ENCODE measurements at places on chromosomes 3 and 15.

- DNase-seq = no peak
These were observed 106.7 kb upstream of the SNRPN start for GRCh38 chr15:24848050-24848449.

DNA sequence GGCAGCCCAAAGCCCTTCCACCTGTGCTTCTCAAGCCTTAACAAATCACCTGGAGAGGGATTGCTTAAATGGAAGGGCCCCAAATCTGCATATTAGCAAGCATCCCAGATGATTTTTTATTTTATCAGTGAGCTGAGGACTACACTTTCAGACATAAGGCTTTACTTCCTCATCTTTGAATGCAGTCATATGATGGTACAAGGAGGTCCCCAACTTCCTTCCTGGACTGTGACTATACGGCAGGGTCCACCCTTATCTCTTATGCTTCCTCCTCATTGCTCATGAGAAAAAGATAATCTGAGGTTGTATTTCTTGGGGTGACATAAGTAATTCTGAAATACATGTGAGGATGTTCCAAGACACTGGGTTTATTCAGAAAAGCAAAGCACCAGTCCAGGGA lies 13.7 kb upstream of the HEG1 start:
- no peak for DNase-seq

DNA sequence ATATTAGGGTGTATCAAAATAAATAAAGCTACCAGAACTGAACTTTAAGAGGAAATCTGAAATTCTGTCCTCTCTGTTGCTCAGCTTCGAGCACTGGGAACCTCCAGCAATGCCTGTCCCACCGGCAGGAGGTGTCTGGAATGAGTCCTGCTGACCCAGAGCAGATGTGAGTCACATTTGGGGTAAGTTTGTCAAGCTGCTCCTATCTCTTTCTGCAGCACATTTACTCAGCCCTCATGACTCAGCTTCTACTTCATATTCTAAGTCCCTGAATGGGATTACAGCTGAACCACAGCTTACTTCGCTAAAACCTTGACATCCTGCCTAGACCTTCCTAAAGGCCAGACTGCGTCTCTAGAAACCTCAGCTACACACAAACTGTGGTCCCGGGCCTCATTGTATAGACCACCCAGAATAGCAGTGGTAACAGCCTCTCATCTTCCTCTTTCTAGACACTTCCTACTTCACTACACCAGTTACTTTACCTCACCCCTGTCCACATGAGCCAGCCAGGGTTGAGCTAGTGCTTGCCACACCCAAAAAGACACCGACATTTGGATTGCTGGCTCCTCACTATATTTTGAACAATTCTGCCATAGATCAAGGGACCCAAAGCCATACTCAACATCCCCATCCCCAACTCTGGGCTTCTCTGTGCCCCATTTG lies 109.6 kb upstream of the TMCO5A start:
- DNase-seq = no peak

DNA sequence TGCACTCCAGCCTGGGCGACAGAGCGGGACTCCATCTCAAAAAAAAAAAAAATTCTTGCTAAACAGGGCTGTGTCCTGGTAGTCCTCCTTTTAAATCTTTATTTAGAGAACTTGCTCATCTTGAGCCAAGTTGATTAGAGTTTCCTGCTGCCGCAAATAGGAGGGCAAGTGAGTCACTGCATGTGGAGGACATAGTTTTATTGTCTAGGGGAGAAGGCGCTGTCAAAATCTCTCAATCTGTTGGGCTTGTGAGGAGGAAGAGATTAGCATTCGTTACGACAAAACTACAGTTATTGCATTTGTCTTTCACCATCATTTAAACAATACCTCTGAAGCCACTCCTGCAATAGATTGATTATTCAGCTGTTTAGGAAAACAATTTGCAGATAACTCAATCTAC lies 11.5 kb downstream of the MUC4 start:
- DNase-seq = no peak

DNA sequence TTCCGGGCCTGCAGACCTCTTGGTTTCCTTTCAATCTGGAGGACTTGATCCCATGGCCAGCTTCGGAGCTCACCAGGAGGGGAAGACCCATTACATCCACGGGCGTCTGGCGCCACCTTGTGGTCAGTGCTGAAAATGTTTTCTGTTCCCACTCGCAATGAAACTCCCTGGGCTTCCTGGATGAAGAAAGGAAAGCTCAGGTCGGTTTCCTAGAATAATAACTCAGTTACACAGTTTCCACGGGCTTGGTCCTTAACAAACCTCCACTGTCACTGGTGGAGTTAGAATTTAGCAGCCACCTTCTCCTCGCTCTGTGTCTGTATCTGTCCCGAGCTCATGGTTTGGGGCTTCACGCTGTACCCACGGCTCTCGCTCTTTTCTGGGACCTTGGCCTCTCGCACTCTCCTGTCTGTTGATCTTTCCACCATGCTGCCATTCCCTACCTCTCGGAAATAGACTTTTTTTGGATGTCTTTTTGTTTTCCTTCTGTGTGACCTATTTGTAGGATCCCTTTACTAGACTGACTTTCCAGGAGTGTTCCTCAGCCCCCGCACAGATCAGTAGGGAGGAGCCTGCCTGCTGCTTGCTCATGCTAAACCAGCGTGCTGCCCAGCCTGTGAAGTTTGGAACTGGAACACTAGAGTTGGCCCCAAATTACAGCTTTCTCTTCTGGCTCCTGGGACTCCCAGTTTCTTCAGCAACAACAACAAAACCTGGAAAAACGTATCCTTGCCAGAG lies 56.3 kb downstream of the IL20RB start:
- DNase-seq = peak; percentile 36

DNA sequence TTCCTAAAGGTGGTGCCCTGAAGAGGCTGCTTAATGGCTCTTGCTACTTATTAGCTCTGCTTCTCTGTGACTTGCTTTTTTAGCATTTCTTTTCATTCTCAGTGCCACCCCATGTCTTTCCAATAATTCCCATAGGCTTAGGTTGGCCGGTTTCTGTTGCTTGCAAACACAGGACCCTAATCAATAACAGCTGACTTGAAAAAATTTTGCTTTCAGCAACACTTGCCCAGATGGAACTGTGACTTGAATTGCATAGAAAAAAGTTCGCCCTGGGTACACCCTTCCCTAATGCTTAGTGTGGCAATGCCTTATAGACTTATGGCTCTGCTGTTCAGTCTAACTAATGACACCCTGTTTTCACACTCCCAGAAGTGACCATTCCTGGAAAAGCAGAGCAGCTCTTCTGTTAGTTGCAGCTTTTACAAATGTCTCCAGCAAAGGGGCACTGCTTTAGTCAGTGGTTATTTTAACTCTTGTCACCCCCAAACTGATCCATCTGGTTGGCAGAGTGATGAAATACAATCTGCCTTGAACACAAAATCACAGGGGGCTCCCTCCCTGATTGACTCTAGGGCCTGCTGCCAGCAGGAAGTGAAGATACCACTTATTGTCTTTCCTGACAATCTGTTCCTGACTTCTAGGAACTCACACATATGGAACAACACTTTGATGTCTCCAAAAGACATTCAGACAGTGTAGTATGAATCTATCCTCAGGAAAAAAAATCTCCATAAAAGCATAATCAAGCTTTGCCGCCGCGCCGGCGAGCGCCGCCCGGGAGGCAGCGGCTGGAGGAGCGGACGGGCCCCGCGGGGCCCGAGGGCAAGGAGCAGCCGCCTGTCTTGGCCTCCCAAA lies 9.7 kb upstream of the SLMAP start:
- DNase-seq = no peak

GRCh38 chr3:133815386-133815785 lies 9.8 kb downstream of the SRPRB start:
- no peak for DNase-seq

DNA sequence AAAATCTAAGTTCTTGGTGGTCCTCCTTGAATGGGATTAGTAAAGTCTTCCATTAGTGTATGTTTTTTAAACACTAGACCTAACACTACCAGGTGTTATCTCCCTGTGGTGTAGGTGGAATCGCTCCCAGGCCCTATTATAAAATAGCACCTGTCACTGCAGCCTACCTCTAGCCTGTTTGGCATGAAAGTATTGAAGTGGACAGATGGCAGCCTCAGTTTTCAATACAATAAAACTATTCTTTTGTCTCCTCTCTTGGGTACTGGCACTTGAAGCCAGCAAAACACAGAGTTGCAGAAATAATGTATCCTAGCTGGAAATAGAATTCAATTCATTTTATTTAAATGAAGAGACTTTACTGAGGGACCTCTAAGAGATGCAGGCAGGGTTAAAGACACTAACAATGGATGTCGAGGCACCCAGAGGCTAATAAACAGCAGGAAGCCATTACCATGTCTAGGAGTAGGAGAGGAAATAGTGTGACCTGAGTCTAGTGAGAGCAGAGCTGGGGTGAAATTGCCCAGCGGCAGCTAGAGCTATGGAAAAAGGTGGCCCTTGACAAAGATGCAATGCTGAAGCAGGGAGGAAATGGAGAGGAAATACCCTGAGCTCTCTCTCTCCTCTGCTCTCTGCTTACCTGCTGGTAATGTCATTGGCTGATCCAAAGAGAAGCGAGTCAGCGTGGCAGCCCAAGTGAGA lies 49.1 kb upstream of the TMEM158 start:
- peak; percentile 43 for DNase-seq

All from NCI-H748 treated with DMSO at 0.1 percent for 48 hours (cell line).